ENCODE measurements at places on chromosomes 6 and 20.

GRCh38 chr6:4371207-4371921 is 236.0 kb upstream of the ECI2 start:
- DNase-seq: no peak

DNA sequence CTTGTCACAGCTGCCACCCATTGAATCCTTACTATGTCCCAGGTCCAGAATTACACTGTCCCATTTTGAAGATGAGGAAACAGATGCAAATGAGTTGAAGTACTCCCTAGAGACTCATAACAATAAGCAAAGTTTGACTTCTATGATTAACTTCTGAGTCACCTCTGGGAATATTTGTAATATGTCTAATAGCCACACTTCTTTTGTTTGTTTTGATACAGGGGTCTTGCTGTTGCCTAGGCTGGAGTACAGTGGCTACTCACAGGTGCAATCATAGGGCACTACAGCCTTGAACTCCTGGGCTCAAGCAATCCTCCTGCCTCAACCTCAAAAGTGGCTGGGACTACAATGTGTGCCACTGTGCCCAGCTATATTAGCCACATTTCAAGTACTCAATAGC is 11.4 kb upstream of the SOX12 start:
- no peak for DNase-seq

DNA sequence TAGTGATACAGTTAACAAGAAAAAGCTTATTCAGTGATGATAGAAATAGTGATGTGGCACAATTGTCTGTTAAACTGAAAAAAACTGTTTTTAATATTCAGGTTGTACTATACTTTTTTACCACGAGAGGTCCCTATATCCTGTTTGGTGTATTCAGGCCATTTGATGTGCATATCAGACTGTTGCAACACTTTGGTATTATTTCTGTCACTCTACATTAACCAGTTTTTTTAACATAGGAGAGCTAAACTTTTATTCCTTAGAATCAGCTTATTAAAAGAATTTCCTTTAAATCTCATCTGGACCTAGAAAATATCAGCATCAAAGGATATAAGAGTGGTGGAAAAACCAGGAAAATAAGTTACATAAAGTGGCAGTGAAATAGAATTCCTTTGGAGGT is 36.8 kb downstream of the TSPYL4 start:
- peak; percentile 20 for DNase-seq

GRCh38 chr6:124867121-124867520 is 95.1 kb upstream of the RNF217 start:
- DNase-seq: no peak

DNA sequence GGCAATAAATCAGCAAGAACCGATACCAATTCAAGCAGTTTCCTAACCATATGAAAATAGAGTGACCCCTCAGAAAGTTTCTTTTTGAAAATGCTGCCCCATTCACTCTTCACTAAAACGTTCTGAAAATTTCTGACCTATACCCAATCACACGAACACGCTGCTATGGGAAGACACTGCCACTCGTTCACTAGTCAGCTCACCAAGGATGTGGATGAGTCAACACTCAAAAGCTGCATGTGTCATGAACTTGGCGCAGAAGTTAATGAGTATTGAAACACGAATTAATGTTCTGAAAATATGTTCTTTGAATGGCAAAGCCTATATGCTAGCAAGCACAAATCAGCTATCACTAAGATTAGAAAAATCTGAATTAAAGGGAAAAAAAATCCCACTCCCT is 84.2 kb downstream of the PREP start:
- DNase-seq: no peak

DNA sequence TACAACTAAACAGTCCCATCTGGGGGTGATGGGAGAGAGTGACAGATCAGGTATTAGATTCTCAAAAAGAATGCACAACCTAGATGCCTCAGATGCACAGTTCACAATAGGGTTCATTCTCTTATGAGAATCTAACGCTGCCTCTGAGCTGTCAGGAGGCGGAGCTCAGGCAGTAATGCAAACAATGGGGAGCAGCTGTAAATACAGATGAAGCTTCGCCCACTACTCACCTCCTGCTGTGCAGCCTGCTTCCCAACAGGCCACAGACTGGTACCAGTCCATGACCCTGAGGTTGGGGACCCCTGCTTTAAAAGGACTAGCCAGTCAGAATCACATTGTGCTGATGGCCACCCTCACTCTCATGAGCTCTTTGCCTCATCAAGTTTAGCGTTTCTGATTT is 247.0 kb upstream of the KCNQ5 start:
- DNase-seq: no peak

DNA sequence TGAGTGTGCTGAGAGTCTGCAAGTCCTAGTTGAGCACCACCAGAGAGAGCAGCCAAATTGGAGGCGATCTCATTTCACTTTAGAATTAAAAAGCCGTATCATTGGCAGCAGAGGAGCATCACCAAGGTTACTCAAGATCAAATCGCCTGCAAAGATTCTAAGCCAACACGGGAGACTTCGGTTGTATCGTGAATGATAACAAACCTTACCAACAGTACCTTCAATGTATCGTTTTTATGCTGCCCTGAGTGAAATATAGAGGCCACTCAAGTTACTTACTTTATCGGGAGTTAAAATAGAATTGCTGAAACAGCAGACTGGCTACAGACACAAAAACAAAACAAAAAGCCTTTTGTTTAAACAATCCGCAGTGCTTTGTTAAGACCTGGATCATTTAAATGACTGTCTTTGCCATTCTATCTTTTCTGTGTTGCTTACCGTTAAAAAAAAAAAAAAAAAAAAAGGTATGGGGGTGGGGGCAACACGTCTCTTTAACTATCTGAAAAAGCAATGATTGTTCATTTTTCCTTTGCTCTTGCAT is 14.2 kb downstream of the NHSL1 start:
- peak; percentile 22 for DNase-seq

DNA sequence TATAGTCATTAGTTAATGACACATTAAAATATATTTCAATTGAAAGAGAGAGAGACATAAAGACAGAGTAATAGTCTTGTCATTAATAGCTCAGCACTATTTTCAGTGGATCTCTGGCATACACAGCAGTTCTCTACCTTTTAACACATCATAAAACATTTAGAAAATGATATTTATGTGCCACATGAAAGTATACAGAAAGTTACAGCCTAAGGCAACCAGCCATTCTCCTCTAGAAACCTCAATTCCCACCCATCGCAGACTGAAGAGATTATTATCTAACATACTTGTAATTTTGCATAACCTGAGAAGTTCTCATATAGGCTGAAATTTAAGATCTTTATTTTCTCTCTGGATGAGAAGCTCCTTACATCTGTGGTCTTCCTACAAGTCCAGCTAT is 58.7 kb upstream of the FAM83B start:
- no peak for DNase-seq

DNA sequence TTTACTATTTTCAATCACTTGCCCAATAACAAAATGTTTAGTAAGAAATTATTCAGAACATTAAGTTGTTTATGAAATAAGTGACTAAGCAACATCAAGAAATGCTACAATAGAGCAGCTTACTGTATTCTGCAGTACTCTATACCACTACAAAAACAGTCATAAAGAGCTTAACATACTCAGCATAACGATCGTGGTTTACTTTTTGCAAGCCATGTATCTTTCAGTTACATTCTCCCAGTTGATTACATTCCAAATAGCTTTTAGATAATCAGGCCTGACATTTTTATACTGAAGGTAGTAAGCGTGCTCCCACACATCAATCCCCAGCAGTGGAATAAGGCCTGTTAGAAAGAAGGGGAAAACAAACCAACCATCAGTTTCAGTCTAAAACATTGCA is 10.7 kb downstream of the SOD2 start:
- no peak for DNase-seq

- DNase-seq: no peak
Measured at GRCh38 chr20:5395932-5396727, 79.4 kb upstream of the PROKR2 start.

DNA sequence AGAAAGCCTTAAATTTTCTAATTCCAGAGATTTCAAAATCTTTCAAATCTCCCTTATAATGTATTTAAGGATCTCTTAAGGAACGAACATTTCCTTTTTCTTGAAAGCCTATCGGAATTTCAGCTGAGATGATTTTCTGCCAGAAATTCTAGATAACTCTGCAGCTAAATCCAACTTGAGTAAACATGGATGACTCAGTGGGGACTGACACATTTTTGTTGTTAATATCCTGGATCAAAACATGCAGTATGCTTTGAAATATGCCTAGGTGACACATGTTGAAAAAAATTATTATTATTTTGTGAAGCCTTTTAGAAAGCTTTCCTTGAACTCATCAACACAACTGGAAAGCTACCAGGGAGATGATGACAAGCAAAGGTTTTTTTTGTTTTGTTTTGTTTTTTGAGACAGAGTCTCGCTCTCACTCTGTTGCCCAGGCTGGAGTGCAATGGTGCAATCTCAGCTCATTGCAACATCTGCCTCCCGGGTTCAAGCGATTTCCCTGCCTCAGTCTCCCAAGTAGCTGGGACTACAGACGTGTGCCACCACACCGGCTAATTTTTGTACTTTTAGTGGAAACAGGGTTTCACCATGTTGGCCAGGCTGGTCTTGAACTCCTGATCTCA is 140.1 kb upstream of the SNX9 start:
- DNase-seq: no peak

GRCh38 chr20:40666336-40666735 is 22.7 kb downstream of the MAFB start:
- no peak for DNase-seq

- DNase-seq: no peak
Measured at GRCh38 chr6:6688283-6688682, 99.8 kb downstream of the LY86 start.

DNA sequence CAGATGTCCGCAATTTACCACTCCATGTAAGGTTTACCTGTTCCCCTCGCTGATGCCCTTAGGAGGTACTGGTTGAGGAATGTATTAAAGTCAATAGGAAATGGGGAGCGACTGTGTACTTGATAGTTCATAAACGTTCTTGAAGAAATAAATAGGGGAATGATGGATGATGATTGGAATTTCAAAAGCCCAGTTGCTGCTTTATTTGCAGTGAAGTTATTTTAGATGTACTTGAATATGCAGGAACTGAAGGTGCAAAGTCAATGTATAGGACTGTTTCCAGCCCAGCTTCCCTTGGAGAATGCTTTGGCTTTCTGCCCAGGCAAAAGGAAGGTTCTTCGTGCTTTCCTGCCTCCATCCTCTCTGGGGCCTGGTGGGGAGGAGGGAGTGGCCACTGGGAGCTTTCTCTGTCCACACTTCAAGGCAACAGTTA is 19.8 kb downstream of the ADGRF5 start:
- DNase-seq: no peak

- DNase-seq: no peak
Measured at GRCh38 chr20:58433759-58434158, 44.7 kb downstream of the VAPB start.

DNA sequence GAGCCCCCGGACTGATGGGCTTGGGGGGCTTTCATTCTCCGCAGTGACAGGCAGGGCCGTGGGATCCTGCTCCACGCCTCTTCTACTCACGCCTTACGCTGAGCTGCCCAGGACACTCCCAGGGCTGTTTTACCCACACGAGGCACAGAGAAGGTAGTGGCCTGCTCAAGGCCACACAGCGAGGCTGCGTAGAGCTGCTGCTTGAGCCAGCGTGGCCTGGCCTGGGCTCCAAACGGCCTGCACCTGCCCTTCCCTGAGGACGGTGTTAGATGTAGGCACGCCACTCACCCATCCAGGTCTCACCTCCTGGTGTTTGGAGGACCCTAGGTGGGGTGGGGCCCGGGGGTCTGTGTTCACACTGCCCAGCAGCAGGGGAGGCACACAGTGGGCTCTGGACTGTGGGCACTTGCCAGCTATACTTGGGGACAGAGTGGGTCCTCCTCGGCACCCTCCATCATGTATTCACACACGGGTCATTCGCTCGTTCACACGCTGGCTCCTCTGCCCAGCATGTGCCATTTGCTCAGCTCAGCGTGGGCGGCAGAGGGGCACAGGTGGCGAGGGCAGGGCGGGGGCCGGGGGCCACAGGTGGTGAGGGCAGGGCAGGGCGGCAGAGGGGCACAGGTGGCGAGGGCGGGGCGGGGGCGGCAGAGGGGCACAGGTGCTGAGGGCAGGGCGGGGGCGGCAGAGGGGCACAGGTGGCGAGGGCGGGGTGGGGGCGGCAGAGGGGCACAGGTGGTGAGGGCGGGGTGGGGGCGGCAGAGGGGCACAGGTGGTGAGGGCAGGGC is 18.4 kb upstream of the RBBP8NL start:
- DNase-seq: no peak

GRCh38 chr6:90362318-90362717 is 65.7 kb upstream of the BACH2 start:
- no peak for DNase-seq

DNA sequence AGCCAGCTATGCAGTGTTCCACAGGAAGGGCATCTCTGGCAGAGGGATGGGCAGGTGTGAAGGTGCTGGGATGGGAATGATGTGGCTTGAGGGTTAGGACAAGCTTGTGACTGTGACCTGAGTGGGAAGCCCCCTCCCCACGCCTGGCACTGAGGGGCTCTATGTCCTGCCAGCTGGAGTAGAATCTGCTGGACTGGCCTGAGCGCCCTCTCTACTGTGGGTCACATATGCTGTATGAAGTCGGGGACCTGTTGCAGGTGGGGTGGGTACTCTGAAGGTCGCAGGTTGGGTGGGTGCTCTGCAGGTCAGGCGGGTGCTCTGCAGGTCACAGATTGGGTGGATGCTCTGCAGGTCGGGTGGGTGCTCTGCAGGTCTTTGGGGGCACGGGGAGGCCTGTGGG is 20.3 kb downstream of the KCNG1 start:
- no peak for DNase-seq

Data from NCI-H1436 (cell line).